Activated CD8-positive, alpha-beta memory T cell treated with anti-CD3 and anti-CD28 coated beads, Interleukin-2, amount 10 ng/mL, durations not matched to agents 7 days and 5 days (primary cell): ENCODE measurements at places on chromosomes 4 and X.
A peak's percentile ranks its signal among the peaks of the same experiment; 100 is the strongest.

DNA sequence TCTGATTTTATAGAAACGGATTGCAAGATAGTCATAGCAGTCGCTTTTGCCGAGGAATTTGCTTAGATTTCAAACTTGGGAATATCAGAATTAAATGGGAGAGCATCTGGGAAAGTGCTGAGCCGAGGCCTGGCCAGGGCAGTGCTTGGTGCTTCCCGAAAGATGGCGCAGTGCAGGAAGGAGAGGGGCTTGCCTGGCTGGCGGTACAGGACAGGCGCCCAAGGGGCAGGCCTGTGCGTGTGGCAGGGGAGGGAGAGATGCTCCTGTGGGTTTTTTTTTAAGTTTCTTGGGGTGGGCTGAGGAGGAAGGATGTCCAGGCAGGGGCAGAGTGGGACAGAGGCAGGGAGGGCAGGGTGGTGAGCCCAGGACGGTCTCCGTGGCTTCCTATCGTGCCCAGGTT lies 241.1 kb downstream of the AFAP1 start:
- no peak for DNase-seq

DNA sequence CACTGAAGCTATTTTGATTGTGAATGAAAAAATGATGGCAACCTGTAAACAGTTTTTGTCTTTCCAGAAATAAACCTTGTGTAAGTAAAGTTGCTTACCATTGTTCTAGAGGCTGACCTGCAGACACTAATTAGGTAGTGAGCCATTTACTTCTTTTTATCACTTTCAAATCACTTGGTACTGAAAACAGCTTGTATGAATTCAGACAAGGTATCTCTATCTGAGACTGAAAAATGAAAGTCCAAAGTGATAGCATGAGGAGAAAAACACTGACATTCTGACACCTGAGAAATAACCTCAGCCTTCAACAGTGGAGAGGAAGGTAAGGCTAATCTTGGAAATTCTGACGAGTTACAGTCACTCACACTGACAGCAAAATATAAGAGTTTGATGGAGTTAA lies 238.8 kb downstream of the GPC3 start:
- DNase-seq, result no peak

GRCh38 chr4:162865102-162865501 lies 301.6 kb downstream of the NAF1 start:
- no peak for DNase-seq

DNA sequence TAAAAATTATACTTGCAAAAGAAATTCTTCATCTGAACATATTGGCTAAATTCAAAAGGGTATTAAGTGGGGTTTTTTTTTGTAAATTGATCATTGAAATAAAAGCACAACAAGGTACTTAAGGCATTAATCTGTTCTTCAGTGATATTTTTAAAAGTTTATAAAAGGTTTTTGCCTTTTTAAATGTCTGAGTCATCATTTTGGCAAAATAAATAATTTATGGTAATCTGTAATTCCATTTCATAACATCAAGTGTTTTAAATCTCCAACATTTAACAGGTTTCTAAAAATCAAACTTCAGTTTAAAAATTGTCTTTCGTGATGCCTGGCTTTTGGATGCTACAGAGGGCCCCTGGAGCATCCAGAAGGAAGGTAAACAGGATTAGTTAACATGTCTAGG lies 27.4 kb downstream of the NLRP2B start:
- DNase-seq, result no peak

GRCh38 chr4:138907174-138907573 lies 108.4 kb upstream of the NOCT start:
- DNase-seq, result no peak

DNA sequence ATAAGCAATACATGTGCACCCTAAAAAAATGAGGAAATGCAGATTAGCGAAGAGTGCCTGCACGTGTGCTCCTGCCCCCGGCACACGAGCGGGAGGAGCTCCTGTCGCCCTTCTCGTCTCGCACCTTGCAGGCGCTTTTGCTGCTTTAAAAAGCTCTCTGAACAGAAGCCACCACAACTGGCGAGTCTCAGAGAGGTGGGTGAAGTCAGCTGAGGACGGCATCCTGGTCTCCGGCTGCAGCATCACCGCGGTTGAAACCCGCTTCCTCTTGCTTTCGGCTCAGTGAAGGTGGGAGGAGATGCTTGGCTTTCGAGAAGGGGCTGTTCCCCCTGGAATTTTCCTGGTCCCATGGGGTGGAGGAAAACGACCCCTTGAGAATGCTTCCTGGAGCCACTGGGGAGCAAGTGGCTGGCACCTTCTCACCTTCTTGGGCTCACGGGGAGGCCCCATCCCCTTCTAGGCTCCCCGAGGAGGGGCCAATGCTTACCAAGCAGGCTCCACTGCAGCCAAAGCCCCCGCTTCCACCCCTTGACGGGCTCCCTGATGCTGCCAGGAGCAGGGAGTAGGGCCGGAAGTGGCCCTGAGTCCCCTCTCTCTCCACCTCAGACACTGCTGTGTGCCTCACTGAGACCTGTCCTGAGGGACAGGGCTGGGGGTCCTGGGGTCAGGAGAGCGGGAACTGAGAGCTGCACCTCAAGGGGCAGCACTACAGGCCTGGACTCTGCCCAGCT lies 29.2 kb upstream of the MXD4 start:
- peak; percentile 92 for DNase-seq

DNA sequence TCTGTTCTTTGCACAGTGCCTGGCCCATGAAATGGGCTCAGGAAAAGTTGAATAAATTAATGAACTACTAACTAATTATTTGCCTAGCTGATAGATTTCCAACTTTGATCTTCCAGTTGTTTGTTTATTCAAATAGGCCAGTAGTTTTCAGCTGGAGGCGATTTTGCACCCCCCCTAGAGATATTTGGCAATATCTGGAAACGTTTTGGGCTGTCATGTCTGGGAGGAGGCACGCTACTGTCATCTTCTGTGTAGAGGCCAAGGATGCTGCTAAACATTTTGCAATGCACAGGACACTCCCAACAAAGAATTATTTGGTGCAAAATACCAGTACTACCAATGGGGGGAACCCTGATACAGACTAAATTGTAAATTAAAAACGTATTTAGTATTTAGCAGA lies 81.9 kb downstream of the VCX2 start:
- no peak for DNase-seq

DNA sequence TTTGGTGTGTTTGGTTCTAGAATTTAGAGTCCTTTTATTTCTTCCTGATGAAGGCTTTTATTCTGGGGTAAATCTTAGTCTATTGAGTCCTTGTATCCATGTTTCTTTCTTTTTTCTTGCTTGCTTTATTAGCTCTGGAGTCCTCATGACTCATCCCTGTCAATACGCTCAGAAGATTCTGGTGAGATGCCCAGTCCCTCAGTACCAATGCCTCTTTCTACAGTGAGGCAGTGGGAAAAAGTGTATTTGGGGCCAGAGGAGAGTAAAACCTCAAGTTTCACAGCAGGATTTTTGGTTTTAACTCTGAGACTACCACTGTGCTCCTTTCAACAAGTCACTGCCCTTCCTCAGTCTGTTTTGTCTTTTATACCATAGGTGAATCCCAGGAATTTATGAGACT lies 368.0 kb downstream of the GBA3 start:
- no peak for DNase-seq

- peak; percentile 21 for DNase-seq
Observed at GRCh38 chr4:1081689-1082040, 31.7 kb downstream of the RNF212 start.

GRCh38 chr4:35052546-35052945 lies 1191.8 kb downstream of the ARAP2 start:
- DNase-seq, result no peak

DNA sequence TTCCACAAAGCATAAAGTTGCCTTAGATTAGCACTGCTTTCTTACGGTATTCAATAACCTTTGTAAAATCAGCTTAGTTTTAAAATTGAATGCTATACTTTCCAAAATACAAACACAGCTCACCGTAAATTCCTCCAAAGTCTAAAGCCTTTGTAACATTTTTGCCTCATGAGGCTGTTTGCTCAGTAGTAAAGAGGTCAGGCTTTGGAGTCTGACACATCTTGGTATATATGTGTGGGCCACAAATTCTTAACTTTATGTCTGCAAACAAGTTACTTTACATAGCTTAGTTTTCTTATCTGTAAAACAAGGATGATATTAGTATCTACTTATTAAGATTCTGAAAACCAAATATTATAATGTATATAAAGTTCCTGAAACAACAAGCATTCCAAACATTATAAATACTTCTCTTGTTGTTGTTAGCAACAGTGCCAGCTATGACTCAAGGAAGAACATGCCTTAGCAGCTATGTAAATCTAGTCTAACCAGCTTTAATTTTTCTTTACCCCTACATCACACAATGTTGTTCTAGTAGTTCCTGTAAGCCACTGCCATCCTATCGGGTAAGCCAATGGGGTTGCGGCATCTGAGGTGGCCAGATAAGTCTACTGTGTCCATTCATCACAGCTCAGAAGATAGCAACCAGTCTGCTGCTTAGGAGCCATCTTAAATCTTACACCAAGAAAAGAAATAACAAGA lies 709.0 kb downstream of the KLHL13 start:
- no peak for DNase-seq

DNA sequence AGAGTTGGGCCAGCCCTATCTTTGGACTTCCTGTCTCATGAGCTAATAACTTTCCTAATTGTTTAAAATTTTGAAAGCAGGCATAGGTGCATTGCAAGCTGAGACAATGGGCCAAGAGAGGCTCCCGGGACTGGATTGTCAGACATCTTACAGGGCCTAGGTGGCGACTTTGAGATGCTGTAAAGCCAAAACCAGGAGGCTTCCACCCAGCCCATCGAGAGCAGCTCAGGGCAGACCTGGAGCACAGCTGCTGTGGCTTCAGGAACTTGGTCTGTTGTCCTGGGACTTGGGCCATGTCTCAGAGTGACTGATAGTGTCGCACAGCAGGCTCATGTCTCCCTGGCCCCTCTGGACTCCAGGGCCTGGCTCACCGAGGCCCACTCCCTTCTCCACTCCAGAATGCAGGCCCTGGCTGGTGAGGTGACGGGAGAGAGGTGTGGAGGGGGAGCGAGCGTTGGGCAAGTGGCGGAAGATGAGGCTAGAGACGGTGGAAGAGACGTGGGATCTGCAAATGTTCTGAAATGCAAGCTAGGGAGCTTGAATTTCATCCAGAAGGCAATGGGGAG lies 24.1 kb upstream of the MTM1 start:
- peak; percentile 41 for DNase-seq

GRCh38 chr4:158768555-158769174 lies at the start of gene FNIP2:
Gene FNIP2, plus strand, starts transcription at chr4:158769026. Its CDS starts 187 bp downstream, at chr4:158769213.
- peak; percentile 73 for DNase-seq

- DNase-seq, result no peak
Observed at GRCh38 chrX:9494771-9495170, 29.9 kb downstream of the TBL1X start.

- no peak for DNase-seq
Observed at GRCh38 chr4:84622959-84623358, 40.0 kb downstream of the CDS1 start.

DNA sequence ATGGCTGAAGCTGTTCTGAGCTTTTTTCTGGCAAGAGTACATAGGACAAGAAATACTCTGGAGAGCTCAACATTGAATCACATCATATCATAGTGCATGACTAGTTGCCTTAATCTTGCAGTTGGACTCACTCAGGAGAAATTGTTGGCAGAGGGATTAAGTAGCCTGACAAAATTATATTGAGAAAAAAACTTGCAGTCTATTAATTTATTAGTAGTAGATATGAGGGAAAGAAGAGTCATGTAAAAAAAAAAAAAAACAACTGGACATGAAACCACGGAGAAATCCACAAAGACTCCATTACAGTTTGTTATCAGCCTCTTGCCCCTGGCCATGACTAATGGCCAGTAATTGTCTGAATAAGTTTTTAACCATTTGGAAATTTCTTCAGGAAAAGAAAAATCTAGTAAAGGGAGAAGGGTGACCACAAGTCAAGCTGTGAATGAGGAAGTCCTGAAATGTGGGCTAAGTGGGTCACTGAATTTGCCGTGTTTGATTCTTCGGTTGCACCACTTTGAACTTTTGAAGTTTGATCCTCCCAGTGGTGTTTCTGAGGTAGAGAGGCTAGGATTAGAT lies 45.6 kb downstream of the FHL1 start:
- no peak for DNase-seq

GRCh38 chrX:129108936-129109335 lies 414.4 kb downstream of the SMARCA1 start:
- no peak for DNase-seq

GRCh38 chr4:159191989-159192388 lies 89.1 kb downstream of the RAPGEF2 start:
- no peak for DNase-seq

DNA sequence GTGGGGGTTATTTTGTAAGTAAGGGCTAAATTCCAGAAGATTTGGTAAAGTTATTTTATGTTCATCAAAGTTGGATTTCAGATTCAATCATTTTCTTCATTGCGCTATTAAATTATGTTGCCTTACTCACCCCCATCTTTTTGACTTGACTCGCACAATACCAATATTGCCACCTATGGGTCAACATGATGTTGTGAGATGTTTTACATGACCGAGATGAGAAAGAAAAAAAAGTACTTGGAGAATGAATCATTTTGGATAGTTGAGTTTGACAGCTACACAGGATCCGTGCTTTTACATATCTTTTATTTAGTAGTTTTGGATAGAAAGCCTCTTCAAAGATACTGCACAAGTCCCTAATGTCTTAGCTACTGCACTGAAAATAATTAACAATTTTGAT lies 224.2 kb upstream of the EMCN start:
- no peak for DNase-seq

DNA sequence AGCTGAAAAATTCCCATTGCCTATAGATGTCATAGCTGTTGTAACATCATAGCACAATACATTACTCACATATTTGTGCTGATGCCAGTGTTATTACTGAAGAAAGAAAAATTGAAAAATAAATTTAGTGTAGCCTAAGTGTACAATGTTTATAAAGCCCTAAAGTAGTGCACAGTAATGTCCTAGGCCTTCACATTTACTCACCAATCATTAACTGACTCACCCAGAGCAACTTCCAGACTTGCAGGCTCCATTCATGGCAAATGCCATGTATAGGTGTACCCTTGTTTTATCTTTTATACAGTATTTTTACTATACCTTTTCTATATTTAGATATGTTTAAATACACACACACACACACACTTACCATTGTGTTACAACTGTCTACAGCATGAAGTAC lies 265.4 kb upstream of the MAGEB18 start:
- no peak for DNase-seq

- DNase-seq, result no peak
Observed at GRCh38 chrX:96433409-96434077, 251.1 kb upstream of the DIAPH2 start.
